ENCODE measurements at places on chromosomes 5 and 9. TPM values are rescaled to one million over a fixed set of nuclear protein-coding genes. Genes with fewer than 3 reads are reported as not detected.

The HAVCR1 gene
- total RNA-seq, result not detected

The CDH10 gene
- not detected for total RNA-seq

The LYSMD3 gene
- total RNA-seq, result 14.3 TPM

The SLC35A4 gene
- total RNA-seq, result 48.7 TPM

The YIPF5 gene
- total RNA-seq, result 24.3 TPM

The PCDHB8 gene
- not detected for total RNA-seq
